Stimulated activated naive CD4-positive, alpha-beta T cell (primary cell): ENCODE measurements at places on chromosomes 5 and 9.

GRCh38 chr5:74212336-74212735 is 428.2 kb downstream of the ENC1 start:
- no peak for DNase-seq

GRCh38 chr5:156824800-156825199 is 25.3 kb upstream of the PPP1R2B start:
- no peak for DNase-seq

DNA sequence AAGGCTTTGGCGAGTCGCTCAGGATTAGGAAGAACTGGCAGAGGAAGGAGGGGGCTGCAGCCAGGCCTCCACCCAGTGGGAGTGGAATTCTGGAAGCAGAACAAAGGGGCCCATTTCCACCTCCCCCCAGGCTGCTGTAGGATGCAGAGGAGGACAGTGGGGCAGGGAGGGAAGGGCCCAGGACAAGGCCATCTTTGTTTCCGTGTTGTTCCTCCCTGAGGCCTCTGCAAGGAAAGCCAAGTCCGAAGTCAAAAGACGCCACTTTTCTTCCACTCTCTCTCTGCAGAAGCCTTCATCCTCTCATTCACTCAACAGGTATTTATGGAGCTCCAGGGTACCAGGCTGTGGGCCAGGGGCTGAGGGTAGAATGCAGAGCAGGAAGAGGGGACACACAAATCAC is 70.7 kb downstream of the ENTREP1 start:
- no peak for DNase-seq

- no peak for DNase-seq
These were observed 8.3 kb upstream of the NRARP start for GRCh38 chr9:137310189-137311052.

GRCh38 chr9:131530920-131531832 is at the start of gene UCK1:
UCK1 (minus strand) TSS chr9:131531263; CDS start chr9:131531174, 89 bp downstream.
- peak; percentile 62 for DNase-seq
